ENCODE measurements at places on chromosomes 11 and 22. TPM values are rescaled to one million over a fixed set of nuclear protein-coding genes. Genes with fewer than 3 reads are reported as not detected.

Gene CREB3L1
- 275 TPM for polyA plus RNA-seq

- no peak overlapping the region for H3K4me3 ChIP-seq
- no peaks in the 10 kb centered on the region for H3K36me3 ChIP-seq
- H3K4me1 ChIP-seq: no peaks in the 10 kb centered on the region
- H3K27me3 ChIP-seq: no peaks in the 10 kb centered on the region
- DNase-seq: no peak
These were observed 44.1 kb downstream of the FANCF start for GRCh38 chr11:22581354-22582150.

Gene CSRP3
- polyA plus RNA-seq: 0.41 TPM

GRCh38 chr11:120205596-120206161, 5.2 kb upstream of the OAF start:
- H3K4me1 ChIP-seq: peaks cover 34% of the 10 kb centered on the region
- no peaks in the 10 kb centered on the region for H3K36me3 ChIP-seq
- H3K27me3 ChIP-seq: no peaks in the 10 kb centered on the region
- no peak for DNase-seq

- H3K4me1 ChIP-seq: peaks cover 19% of the 10 kb centered on the region
- H3K36me3 ChIP-seq: no peaks in the 10 kb centered on the region
- H3K27me3 ChIP-seq: peaks cover 19% of the 10 kb centered on the region
- H3K27ac ChIP-seq: no peak overlapping the region
- no peak for DNase-seq
- H3K4me3 ChIP-seq: no peak overlapping the region
These were observed 6.8 kb upstream of the P2RY6 start for GRCh38 chr11:73265278-73265810.

DNA sequence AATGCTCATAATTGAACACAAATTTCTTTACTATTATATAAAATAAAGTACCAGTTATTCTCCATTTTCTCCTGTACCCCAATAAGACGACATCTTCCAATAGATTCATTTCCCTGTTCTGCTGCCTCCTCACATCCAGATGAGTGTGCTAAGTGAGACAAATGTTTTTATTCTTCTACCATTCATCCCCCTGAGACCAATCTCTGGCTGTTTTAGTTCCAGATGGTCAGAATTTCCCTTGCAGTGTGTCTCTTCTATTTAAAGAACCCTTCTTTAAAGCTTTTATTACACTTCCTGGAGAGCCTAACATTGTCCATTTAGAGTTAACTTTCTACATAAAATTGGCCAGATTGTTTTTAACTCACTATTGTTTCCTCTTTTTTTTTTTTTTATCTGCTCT, 41.2 kb upstream of the GLYATL1 start:
- H3K36me3 ChIP-seq: no peaks in the 10 kb centered on the region
- no peak overlapping the region for H3K27ac ChIP-seq
- H3K4me3 ChIP-seq: no peak overlapping the region
- no peak for DNase-seq
- H3K27me3 ChIP-seq: no peaks in the 10 kb centered on the region

Gene DEFB131B
- polyA plus RNA-seq: not detected

GRCh38 chr22:48210198-48210580, 1447.7 kb downstream of the TBC1D22A start:
- no peaks in the 10 kb centered on the region for H3K4me1 ChIP-seq
- no peak for DNase-seq
- H3K27ac ChIP-seq: no peak overlapping the region
- H3K36me3 ChIP-seq: no peaks in the 10 kb centered on the region
- no peak overlapping the region for H3K4me3 ChIP-seq
- H3K27me3 ChIP-seq: no peaks in the 10 kb centered on the region

GRCh38 chr11:134132808-134133207, 63.9 kb downstream of the JAM3 start:
- H3K27me3 ChIP-seq: no peaks in the 10 kb centered on the region
- H3K27ac ChIP-seq: no peak overlapping the region
- peak; percentile 23 for DNase-seq
- H3K4me3 ChIP-seq: no peak overlapping the region
- no peaks in the 10 kb centered on the region for H3K4me1 ChIP-seq

DNA sequence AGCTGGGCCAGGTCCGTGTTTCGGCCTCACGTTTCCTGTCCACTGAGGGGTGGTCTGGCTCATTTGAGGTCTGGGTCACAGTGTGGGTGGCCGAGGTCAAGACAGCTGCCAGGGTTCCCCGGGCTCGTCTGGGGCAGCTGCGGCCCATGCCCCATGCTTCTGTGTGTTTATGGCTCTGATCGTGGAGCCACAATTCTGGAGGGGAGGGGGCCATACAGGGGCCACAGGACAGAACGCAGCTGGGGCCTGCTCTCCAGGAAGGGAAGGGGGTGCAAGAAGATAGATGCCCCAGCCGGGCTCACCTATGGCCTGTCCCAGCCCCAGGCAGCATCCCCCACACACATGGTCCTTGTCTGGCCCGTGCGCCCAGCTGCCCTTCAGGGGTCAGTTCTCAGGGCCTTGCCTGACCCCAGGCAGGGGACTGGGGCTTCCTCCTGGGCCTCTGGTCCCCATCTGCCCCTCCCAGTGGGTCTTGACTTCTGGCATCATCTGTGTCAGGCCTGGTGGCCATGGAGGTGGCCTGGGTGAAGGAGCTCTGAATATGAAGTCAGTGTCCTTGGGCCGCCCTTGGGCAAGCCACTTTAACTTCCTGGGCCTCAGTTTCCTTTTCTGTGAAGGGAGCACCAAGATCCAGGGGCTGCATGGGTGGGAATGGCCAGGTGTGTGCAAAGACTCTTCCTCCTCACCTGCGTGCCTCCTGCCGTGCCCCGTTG, 8.4 kb downstream of the TSPAN32 start:
- no peak overlapping the region for H3K27ac ChIP-seq
- DNase-seq: no peak
- no peak overlapping the region for H3K4me3 ChIP-seq

- peaks cover 9% of the 10 kb centered on the region for H3K4me1 ChIP-seq
- H3K36me3 ChIP-seq: no peaks in the 10 kb centered on the region
- no peaks in the 10 kb centered on the region for H3K27me3 ChIP-seq
- no peak overlapping the region for H3K4me3 ChIP-seq
- DNase-seq: no peak
These were observed 2.8 kb downstream of the IL17RA start for GRCh38 chr22:17087498-17088131.

All from hepatocyte (in vitro differentiated cells).